ENCODE measurements at places on chromosomes 12 and 14.

GRCh38 chr12:39431797-39432196 lies 11.1 kb downstream of the KIF21A start:
- no peak for DNase-seq

GRCh38 chr12:4116251-4117111 lies 157.1 kb upstream of the CCND2 start:
- DNase-seq = no peak

GRCh38 chr14:68814539-68815297 lies 21.9 kb upstream of the ZFP36L1 start:
- no peak for DNase-seq

- no peak for DNase-seq
Observed at GRCh38 chr14:102908766-102909455, 13.6 kb upstream of the AMN start.

DNA sequence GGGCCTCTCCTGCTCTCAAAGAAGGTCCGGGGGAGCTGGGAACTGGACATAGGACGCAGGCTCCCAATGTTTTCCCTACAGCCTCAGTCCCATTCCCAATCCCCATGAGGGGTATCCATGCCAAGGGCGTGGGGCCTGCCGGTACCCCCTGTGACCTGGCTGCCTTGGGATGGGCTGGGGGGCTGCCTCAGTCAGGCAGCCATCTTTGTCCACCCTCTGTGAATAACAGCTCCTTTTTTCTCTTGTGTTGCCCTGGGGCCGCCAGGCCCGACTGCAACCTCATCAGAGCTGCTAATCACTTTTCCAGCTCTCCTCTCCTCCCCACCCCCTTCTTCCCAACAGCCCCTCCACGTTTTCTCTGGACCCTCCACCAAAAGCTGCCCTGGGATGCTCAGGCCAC lies 11.2 kb downstream of the FIGNL2 start:
- DNase-seq = no peak

DNA sequence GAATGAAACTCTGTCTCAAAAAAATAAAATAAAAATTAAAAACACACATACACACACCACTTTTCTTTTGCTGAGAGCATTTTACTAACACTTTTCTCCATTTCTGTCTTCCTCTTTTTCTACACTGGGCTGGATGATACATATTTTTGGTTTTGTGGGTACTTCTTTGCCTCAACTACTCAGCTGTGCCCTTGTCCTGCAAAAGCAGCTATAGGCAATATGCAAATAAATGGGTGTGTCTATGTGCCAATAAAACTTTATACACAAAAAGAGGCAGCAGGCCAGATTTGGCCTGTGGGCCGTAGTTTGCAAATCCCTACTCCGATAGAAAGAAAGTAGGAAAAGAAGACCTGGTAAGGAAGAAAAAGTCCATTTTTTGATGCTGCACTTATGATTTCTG lies 6.5 kb downstream of the CLMN start:
- no peak for DNase-seq

- no peak for DNase-seq
Observed at GRCh38 chr12:95600567-95600966, 49.3 kb upstream of the USP44 start.

- DNase-seq = no peak
Observed at GRCh38 chr14:78519863-78520262, 349.7 kb downstream of the NRXN3 start.

DNA sequence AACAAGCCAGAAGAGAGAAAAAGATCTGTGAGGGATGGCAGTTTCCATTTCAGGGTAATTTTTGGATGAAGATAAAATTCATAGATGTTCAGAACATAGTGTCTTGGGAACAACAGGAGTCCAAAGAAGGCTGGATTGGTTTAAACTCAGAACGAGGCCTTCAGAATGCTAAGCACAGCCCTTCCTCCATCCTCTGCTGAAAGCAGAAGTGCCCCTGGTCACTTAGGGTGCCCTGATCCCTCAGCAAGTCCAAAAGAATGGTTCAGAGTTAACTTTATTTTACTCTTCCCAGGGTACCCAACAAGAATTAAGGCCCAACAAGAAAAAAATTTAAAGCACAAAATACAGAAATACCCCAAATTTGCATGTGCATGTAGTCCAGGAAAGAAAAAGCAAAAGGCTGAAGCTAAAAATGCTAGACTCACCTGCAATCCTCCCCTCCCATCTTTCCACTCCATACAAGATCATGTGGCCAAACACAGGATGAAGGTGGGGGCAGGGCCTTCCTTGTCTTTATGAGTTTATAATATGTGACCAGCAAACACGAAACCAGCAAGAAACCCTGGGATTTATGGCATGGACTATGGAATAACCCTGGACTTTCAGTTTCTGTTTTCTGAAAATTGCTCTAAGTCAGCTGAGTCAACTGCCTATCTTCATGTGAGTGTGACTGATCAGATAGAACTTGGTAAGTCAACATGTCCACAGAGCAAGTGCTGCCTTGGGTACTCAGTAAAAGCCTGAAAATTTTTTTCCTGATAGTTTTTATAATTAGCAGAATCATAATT lies 21.2 kb downstream of the MAX start:
- DNase-seq = no peak

- DNase-seq = no peak
Observed at GRCh38 chr12:94203796-94204195, 55.4 kb downstream of the PLXNC1 start.

- no peak for DNase-seq
Observed at GRCh38 chr12:15701631-15702156, 87.5 kb downstream of the EPS8 start.

DNA sequence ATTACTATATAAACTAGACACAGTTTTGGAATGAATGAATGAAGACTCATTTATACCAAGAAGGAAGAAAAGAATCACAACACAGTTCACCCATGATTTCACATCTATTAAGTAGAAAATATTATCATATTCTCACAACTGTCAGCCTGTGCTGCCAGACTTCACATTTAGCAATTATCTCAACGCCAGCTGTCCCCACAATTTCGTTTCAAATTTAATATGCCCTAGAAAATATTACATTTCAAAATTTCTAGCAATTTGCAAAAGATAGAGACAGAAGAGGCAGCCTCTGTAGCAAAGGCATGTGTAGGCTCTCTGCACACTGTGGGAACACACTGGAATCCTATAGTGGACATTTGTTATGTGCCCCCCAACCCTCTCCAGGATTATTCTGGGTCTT lies 83.6 kb downstream of the ANKS1B start:
- DNase-seq = no peak
